ENCODE measurements at places on chromosomes 16 and 17.

DNA sequence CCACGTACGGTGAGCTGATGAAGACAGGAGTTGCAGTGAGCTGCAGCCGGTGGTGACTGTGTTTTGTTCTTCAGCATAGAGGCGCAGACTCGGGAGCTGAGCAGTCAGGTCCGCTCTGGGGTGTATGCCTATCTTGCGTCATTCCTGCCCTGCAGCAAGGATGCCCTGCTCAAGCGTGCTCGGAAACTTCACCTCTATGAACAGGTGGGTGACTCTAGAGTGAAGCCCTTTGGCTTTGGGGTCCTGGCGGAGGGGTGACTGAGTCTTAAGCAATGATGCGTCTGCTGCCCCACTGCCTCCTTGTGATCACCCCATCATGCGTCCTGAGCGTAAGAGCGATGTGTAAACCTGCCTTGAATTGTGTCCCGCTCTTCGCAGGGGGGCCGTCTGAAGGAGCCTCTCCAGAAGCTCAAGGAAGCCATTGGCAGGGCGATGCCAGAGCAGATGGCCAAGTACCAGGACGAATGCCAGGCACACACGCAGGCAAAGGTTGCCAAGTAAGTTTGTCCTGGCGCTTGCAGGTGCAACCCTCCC lies 22.9 kb downstream of the UBN1 start:
- DNase-seq = no peak
- H3K27ac ChIP-seq = no peak overlapping the region
- H3K4me3 ChIP-seq = no peak overlapping the region
- H3K27me3 ChIP-seq = no peaks in the 10 kb centered on the region
- peaks cover 80% of the 10 kb centered on the region for H3K36me3 ChIP-seq
- no peaks in the 10 kb centered on the region for H3K4me1 ChIP-seq

GRCh38 chr17:76681222-76682137 lies 29.3 kb downstream of the MXRA7 start:
- no peak overlapping the region for H3K4me3 ChIP-seq
- no peaks in the 10 kb centered on the region for H3K36me3 ChIP-seq
- DNase-seq = peak; percentile 52
- H3K27ac ChIP-seq = no peak overlapping the region

DNA sequence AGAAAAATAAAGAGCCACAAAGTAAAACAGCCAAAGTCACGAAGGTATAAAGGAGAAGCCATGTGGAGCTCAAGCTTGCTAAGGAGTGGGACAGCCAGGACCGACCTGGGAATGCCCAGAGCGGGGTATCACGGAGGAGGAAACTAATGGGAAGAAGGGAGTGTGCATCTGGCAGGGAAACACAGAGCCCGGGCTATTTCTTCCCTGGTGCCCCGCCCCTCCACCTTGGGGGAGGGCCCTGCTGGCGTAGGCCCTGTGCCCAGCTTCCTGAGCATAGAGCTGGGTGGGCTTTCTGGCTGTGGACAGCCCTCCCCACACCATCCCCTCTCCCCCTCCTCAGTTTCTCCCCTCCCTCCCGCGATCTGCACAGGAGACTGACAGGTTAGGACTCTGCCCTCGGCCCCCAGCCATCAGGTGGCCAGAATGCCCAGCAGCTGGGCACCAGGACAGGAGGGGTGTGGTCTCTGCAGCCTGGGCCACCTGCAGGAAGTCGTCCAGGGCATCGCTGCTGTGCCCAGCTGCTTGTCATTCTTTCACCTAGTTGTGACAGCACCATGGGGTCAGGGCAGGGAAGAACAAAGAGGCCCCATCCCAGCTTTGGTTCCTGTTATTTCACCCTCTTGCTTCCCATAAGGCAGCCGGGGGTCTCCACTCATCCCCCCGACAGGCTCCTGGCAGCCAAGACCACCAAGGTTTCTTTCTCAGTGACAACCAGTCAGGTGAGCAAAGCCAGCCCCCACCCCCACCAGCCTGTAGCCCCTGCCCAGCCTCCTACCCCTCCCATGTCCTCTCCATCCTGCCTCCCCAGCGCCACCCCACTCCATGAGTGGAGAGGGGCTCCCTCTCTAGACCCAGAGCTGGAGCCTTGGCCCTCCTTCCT lies 7.1 kb upstream of the DCAF7 start:
- no peaks in the 10 kb centered on the region for H3K4me1 ChIP-seq
- no peak overlapping the region for H3K27ac ChIP-seq
- no peak overlapping the region for H3K4me3 ChIP-seq
- peaks cover 8% of the 10 kb centered on the region for H3K27me3 ChIP-seq

DNA sequence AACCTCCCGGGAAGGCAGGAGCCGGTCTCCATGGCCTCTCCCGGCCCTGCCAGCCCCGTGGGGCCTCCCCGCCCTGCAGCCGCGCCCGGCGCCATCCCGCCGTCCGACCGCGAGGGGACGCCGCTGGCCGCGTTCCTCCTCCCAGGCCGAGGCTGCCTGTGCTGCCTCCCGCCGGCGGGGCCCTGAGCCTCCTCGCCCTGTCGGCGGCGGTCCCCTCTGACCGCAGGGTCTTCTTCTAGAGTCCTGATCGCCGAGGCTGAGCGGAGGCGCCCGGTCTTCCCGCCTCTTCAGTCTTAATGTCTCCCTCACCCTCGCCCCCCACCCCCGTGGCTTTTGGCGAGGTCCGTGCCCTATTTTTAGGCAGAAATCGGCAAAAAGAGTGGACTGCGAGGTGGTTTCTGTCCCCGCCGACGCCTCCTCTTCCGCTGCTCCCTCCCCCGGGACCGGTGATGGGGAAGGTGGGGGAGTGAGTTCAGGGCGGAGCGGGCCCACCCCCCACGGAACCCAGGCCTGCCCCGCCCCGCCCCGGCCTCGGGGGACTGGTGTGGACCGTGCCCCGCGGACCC lies 794 bp upstream of the CPNE7 start:
- peaks cover 20% of the 10 kb centered on the region for H3K4me1 ChIP-seq
- peak; percentile 39 for DNase-seq
- H3K4me3 ChIP-seq = peak overlapping the region; percentile 61
- H3K27me3 ChIP-seq = peaks cover 41% of the 10 kb centered on the region

DNA sequence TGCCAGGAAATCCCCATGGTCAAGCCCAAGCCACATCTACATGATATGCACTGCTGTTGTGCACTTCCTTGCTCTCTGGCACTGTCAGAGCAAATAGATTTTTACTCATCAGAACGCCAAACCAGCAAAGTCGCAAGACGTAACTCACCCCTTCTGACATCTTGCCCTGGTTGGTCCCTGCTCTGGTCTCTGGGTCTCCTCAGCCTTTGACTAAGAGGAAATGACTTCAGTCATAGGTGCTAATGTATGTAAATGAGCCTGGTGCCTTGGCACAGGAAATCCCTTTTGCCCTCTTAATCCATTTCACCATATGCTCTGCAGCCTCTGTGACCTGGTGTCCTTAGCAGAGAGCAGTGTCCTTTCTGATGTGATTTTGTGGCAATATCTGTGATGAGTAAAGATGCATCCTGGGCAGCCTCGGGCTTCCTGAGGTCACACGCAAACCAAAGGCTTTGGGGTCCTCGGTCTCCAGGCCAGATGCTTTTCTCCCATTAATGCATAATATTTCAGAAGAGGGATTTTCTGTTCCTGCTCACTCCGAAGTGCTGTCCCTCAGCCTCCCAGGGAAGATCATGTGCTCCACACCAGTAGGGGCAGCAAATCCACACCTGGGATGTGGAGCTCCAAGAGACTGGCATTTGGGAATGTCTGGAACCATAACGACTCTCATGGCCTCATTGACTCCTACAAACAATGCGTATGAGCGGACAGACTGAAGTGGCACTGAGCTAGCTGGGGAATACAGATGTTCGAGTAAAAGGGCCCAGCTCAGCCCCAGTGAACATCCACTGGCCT lies 66.9 kb downstream of the GP2 start:
- H3K4me1 ChIP-seq = no peaks in the 10 kb centered on the region
- no peak overlapping the region for H3K4me3 ChIP-seq
- no peak for DNase-seq
- H3K36me3 ChIP-seq = no peaks in the 10 kb centered on the region
- no peaks in the 10 kb centered on the region for H3K27me3 ChIP-seq

DNA sequence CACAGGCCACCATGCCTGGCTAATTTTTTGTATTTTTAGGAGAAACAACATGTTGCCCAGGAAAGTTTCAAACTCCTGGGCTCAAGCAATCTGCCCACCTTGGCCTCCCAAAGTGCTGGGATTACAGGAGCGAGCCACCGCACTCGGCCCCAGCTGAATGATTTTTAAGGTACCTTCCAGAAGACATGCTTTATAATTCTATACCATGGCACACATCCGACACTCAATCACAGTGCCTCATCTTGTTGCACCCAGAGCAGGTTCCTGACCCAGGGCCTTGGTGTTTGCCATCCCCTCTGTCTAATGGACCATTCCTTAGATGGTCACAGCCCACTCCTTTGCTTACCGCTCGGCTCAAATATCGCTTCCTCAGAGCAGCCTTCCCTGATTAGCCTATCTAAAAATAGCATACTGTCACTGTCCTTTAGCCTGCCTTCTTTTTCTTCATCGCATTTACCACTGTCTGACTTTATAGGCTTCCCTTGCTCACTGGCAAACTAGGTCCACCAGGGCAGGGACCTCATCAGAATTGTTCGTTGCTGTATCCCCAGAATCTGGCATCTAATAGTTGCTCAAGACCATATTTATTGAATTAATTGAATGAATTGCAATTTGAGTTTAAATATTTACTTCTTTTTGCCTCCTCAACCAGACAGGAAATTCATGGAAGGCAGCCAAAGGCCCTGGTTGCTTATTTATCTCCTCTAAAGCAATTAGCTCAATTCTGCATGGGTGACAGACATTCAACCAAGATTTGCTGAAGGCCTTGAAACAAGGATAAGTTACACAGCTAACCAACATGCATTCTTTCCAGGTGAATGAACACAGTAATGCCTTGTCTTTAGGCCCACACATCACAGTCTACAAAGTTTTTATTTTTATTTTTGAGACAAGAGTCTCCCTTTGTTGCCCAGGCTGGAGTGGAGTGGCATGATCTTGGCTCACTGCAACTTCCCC lies 6.3 kb upstream of the TENT4B start:
- no peak overlapping the region for H3K4me3 ChIP-seq
- H3K4me1 ChIP-seq = peaks cover 1% of the 10 kb centered on the region
- no peak overlapping the region for H3K27ac ChIP-seq
- DNase-seq = no peak

DNA sequence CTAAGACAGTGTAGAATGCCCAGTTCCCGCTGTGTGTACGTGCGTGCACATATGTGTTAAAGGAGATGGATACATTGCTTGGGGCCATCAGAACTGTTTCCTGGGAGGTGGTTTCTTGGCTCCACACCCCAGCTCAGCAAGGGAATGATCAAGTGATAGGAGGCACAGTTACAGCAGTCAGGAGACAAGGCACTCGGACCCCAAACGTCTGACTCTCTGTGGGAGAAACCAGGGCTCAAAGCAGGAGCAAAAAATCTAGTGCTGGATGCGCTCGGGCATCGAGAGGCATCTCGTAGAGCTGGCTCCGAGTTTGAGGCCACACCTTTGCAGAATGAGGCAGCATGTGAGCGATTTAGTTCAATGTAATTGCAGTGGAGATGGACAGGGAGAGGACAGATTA lies 71.9 kb downstream of the RBBP6 start:
- no peak overlapping the region for H3K27ac ChIP-seq
- DNase-seq = no peak
- no peaks in the 10 kb centered on the region for H3K4me1 ChIP-seq

DNA sequence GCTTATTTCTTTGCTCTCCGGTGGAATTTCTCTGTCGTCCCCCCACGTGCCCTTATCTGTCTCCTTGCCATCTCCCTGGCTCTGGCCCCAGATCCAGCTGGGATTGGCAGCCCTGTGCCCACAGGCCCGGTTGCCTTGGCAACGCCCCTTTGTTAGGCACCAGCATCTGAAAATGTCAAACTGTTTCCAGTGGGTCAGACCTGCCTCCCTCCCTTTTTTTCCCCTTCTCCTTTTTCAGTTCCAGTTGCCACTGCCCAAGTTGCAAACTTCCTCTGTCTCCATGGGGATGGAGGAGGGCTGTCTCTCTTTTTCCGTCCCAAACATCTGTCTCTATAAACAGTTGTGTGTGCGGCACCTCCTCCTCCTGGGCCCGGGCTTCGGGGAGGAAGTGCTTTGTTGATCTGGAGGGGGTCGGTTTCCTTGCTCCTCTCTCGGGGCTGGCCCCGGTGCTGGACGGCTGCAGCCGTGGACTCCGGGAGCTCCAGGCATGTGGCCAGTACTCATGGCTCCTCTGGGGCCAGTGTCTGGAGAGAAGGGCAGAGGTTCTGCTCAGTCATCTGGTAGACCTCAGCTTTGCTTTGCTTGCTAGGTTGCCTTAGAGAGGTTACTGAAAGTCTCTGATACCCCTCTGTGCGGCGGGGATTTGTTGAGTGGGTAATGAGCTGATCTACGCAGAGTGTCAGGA lies 35.3 kb downstream of the SOCS3 start:
- H3K4me1 ChIP-seq = peaks cover 53% of the 10 kb centered on the region
- H3K4me3 ChIP-seq = no peak overlapping the region
- no peaks in the 10 kb centered on the region for H3K36me3 ChIP-seq
- peak overlapping the region; percentile 72 for H3K27ac ChIP-seq

DNA sequence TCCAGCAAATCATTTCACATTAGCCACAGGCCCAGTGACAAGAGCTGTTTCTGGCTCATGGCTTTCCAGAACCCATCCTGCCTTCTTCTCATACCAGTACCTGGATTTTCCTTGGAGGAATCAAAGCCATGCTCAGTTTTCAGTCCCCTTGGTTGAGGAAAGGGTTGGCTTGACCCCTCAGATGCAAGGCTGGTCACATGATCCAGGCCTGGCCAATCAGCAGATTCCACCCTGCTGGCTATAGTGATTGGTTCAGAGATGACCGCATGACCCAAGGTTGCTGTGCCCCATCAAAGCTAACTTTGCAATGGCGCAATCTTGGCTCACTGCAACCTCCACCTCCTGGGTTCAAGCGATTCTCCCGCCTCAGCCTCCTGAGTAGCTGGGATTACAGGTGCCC lies 45.0 kb downstream of the MMP15 start:
- no peak overlapping the region for H3K4me3 ChIP-seq
- no peaks in the 10 kb centered on the region for H3K27me3 ChIP-seq
- H3K36me3 ChIP-seq = no peaks in the 10 kb centered on the region
- no peak for DNase-seq
- no peaks in the 10 kb centered on the region for H3K4me1 ChIP-seq

DNA sequence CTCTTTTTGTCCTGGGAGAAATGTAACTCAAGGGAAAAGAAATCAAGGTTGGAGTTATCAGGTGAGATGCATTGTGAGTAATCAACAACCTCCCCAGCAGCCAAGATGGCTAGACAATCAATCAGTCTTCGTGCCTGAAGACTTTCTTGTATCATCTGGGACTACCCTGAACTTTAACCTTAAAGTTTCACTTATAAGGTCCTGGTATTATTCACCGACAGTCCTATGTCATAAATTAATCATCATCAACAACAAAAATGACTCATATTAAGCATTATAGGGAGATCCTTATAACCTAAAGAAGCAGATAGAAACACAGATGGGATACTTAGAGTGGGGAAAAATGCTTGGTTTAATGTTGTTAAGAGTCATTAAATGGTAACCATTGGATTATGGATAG lies 7.7 kb upstream of the TEKT3 start:
- H3K4me1 ChIP-seq = no peaks in the 10 kb centered on the region
- peaks cover 16% of the 10 kb centered on the region for H3K27me3 ChIP-seq
- H3K36me3 ChIP-seq = no peaks in the 10 kb centered on the region
- no peak overlapping the region for H3K27ac ChIP-seq
- H3K4me3 ChIP-seq = no peak overlapping the region
